Astrocyte of the cerebellum (primary cell): ENCODE measurements at places on chromosomes 16 and 17.
A peak's percentile ranks its signal among the peaks of the same experiment; 100 is the strongest.

DNA sequence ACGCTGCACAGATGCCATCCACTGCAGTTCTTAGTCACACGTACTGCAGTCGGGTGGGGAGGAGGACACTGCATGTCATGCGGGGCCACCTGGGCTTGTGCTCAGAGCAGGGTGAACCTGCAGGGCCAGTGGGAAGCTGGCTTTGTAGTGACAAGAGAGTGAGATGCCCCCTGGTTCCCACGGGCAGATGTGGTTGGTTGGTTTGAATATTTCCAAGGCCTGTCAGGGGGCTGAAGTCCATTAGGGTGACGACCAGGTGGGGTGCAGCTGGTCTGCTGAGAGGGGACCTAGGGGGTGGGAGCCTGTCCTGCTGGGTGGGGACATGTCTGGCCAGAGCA lies 14.3 kb downstream of the ZNF213 start:
- no peak for DNase-seq

DNA sequence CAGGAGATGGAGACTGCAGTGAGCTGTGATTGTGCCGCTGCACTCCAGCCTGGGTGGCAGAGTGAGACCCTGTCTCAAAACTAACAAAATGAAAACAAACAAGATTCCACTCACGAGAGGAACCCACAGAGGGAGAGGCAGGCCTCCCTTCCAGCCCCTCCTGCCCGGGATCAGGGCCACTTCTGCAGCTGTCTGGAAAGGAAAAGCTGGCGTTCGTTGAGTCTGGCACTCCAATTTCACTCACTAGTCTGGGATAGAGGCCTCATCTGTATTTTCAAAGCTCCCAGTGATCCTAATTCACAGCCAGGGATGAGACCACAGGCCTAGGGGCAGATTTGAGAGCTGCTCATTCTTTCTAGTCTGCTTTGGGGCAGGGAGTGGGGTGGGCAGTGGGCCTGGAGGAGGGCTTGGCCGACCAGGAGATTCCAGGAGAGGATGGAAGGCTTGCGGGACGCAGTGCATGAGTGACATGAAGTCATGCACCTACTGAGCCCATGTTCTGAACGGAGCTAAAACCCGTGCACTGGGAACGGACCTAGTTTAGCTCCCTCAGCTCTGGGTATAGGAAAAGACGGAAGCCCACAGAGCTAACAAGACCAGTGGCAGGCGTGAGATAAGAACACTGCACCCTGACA lies 54.0 kb downstream of the COTL1 start:
- DNase-seq, result no peak

GRCh38 chr16:56866955-56867830 lies 2.2 kb downstream of the SLC12A3 start:
- peak; percentile 57 for DNase-seq

- no peak for DNase-seq
These were observed 130.4 kb downstream of the SLC39A11 start for GRCh38 chr17:72962106-72962505.
